NCI-H82 (cell line): ENCODE measurements at places on chromosomes 1 and 21.
A peak's percentile ranks its signal among the peaks of the same experiment; 100 is the strongest.

DNA sequence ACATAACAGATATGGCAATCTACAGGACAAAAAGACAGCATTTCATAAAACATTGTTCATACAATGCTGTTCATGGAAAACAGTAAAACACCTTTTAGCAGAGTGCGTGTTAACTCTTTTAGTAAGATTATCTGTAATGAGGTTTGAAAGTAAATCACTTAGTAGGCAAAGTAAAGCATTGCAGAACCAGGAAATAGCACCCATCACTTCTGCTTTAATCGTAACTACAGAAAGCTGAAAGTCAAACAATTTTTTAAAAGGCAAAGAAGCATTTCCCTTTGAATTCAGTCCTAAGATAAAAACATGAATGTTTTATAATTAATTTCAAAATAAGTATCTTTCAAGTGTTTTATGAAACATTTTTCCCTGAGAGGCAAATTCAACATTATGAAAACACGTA lies 63.3 kb upstream of the RNF11 start:
- DNase-seq: no peak

GRCh38 chr1:1000357-1001056 lies 610 bp upstream of the HES4 start:
- peak; percentile 67 for DNase-seq

- DNase-seq: no peak
Observed at GRCh38 chr1:84062496-84062895, 63.6 kb upstream of the TTLL7 start.

DNA sequence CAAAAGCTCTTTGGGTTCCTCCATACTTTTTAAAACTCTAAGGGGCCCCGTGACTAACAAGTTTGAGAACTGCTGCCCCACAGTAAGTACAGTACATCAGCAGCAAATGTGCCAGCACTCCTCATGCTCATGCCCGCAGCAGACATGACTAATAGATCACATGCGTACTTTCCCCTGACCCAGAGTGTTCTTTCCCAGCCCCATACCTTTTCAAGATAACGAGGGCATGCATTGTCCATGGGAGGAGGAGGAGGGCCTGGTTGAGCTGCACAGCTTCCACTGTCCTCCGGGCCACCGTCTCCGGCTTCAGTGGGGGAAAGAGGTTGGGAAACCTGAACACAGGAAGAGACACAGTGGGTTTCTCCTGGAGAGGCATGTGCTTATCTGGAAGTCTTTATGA lies 45.5 kb downstream of the DHRS3 start:
- DNase-seq: no peak

DNA sequence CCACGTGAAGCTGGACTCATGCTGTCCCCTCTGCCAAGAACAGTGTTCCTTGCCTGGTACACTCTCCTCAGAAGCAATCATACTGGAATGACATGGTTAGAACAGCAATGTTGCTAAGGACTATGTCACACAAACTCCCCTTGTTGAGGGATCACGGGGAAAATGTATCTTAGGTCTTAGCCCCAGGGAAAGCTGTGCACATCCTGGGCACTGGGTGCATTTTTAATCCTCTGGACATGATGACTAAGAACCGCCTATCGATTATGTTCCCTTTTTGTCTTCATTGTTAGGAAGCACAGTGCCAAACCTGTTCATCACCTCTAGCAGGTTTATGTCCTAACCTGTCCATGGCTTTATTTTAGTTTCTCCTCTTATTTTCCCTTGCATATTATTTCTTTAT lies 115.1 kb downstream of the HIVEP3 start:
- peak; percentile 36 for DNase-seq

DNA sequence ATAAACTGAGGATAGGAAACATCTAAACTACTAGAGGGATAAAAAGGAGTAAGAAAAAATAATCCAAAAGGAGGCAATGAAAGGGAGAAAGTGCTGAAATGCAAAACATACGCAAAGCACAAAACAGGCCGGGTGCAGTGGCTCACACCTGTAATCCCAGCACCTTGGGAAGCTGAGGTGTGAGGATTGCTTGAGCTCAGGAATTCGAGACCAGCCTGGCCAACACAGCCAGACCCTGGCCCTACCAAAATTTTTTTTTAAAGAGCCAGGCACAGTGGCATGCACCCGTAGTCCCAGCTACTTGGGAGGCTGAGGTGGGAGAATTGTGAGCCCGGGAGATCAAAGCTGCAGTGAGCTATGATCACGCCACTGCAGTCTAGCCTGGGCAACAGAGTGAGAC lies 10.5 kb downstream of the SPOCD1 start:
- DNase-seq: no peak

GRCh38 chr1:41623736-41624135 lies 139.3 kb upstream of the EDN2 start:
- DNase-seq: no peak

GRCh38 chr1:17084787-17085186 lies 31.0 kb upstream of the SDHB start:
- no peak for DNase-seq

- no peak for DNase-seq
Observed at GRCh38 chr21:40185208-40185607, 318.0 kb downstream of the PCP4 start.

- no peak for DNase-seq
Observed at GRCh38 chr1:34896612-34897011, 32.8 kb downstream of the DLGAP3 start.

GRCh38 chr1:182426442-182427430 lies 23.2 kb upstream of the RGSL1 start:
- peak; percentile 14 for DNase-seq

DNA sequence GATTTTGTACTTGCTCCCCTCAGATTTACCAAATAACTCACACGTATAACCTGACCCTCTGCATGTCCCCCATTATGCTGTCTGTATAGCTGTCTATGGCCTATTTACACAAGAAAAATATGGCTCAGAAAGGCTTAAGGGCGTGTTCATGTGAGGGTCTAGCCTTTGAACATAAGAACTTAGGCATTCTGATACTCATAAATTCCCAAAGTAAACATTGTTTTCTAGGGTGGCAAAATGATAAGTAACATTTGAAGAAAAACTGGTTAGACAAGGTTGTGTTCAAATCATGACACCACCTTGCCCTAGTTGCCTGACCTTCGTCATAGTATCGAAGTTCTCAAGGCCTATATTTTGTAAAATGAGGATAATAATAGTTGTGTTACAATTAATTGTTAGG lies 394.6 kb downstream of the LRRIQ3 start:
- no peak for DNase-seq

GRCh38 chr21:42225571-42226155 lies 6.7 kb downstream of the ABCG1 start:
- DNase-seq: no peak

DNA sequence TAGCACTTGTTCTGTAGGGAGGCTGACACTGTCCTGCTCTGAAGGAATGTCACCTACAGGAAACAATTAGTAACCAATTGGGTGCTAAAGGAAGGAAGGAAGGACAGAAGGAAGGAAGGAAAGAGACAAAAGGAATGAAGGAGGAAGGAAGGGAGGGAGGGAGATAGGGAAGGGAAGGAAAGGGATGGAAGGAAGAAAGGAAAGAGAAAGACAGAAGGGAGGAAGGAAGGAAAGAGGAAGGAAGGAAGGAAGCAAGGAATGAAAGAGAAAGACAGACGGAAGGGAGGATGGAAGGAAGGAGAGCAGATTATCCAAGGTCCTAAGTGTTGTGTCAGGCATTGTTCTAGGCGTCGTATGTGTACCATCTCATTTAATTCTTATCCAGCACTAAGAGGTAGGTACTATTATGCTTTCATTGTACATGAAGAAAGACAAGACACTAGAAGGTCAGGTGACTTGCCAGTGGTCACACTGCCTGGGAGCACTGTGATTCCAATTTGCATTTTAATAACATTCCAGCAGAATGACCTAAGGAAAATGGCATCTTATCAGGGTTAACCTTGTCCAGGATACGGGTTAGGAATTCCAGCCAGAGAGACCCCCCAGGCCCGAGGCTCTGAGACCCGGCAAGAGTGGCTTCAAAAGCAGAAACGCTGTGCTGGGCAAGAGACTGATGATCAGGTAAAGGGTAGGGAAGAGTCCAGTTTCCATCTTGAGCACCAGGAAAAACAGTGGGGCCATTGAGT lies 29.6 kb downstream of the CLIC6 start:
- no peak for DNase-seq

- DNase-seq: no peak
Observed at GRCh38 chr1:209368864-209369598, 214.5 kb upstream of the CAMK1G start.

GRCh38 chr21:35882791-35883240 lies 177.5 kb downstream of the SETD4 start:
- DNase-seq: no peak

- no peak for DNase-seq
Observed at GRCh38 chr21:36945496-36946138, 20.9 kb downstream of the HLCS start.

- no peak for DNase-seq
Observed at GRCh38 chr1:115620453-115620852, 21.3 kb upstream of the VANGL1 start.

DNA sequence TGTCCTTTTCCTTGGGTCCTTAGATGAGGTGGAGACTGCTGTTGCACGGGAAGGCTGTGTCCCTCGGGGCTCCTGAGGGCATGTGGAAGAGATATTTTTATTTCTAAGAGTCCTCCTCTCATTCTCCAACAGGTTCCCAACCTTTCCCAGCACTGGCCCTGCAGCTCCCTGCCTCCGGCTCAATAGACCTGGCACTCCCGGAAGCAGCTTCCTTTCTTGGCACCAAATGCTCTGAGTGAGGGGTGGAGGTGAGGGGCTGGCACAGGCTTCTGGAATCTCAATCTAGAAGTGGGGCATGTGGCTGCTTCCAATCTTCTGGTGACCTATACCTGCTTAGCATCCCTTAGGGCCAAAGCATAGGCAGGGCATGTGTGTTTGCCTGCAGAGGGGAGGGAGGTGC lies 4.5 kb downstream of the ETV3L start:
- DNase-seq: no peak

GRCh38 chr21:14877581-14878228 lies 187.1 kb downstream of the NRIP1 start:
- DNase-seq: no peak

GRCh38 chr1:32393136-32393535 lies 1.1 kb downstream of the BSDC1 start:
- no peak for DNase-seq

GRCh38 chr1:115012006-115012405 lies 17.6 kb upstream of the TSHB start:
- DNase-seq: no peak

GRCh38 chr1:191368891-191369654 lies 789.2 kb upstream of the RGS18 start:
- no peak for DNase-seq

DNA sequence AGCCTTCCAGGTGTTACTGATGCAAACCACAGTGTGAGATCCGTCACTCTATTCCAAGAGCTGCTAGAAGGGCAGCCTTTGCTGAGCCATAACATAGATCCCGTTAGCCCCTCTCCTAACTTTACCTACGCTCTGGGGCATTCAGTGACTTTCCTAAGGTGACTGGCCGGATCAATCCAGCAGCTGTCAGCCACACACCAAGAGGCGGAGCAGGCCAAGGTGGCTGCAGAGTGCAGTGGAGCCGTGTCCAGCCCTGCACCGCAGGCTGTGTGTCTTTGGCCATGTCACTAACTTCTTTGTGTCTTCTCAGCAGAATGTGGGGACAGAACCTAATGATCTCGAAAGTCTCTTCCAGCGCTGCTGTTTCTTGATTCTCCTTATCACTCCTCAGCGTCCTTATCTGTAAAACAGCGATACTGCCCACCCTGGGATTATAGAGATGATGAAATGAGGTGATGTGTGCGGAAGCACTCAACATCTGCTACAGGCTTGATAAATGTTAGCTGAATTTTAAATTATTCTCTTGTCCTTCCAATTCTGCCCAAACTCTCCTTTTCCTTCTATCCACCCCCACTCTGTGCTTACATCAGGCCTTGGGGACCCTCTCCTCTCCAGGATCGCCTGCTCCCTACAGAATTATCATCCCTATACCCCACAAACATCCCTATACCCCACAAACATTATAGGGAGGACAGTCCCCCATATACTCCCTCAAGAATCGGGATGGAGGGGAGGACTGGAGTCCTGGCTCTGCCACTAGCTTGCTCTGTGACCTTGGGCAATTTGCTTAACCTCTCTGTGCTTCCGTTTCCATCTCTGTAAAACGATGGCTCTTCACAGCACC lies 25.8 kb upstream of the LRRN2 start:
- DNase-seq: peak; percentile 72

GRCh38 chr1:1182491-1183220 lies 9.0 kb downstream of the TTLL10 start:
- DNase-seq: no peak

DNA sequence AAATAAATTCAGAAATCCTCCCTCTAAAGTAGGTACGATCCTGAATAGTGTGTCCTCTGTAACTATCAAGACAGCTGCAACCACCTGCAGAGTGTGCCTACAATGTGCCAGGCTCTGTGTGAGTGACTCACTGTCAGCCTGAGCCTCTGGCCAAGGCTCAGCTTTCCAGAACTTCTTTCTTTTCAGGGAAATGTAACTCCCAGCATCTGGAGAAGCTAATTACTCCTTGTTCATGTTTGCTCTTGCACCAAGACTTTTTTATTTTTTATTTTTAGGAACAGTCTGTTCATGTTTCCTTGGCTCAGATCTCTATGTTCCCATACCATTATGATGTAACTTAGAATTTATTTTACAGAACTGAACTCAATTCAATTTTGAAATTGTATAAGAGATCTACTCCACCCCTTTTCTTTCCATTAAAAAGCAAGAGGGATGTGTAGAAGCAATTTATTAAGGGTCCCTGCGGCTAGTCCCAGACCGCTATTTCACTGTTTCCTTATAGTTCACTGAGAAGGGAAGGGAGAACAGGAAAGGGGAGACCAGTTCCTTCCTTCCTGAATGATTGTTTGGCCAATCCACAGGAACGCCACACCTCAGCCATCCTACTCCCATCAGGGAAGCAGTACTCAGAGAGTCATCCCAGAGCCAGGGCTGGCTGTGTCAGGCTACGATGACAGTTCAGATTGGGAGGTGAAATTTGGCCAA lies 112.4 kb upstream of the ZNF648 start:
- no peak for DNase-seq

GRCh38 chr1:169110236-169110635 lies 3.7 kb downstream of the ATP1B1 start:
- peak; percentile 72 for DNase-seq

DNA sequence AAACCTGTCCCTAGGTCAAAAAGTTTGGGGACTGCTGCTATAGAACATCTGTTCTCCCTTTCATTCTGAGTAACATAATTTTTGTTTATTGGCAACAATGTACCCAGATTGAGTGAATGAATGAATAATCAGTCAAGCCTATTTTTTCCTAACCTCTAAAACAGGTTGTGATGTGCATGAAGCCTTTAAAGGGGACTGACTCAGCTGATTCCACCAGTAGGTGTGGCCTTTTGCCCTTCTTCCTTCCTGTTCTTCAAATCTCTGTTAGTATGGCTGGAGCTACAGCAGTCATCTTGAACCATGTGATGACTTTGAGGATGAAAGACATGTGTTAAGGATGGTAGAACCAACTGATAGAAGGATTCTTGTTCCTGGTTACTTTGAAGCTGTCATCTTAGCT lies 476.1 kb downstream of the NUF2 start:
- no peak for DNase-seq
